Activated CD8-positive, alpha-beta memory T cell treated with anti-CD3 and anti-CD28 coated beads for 1 hour (primary cell): ENCODE measurements at places on chromosomes 2 and 18.

GRCh38 chr2:210713122-210713521 is 156.7 kb downstream of the CPS1 start:
- no peak for DNase-seq

GRCh38 chr18:48391868-48392267 is 17.3 kb downstream of the ZBTB7C start:
- DNase-seq, result no peak

- DNase-seq, result no peak
These were observed 28.8 kb downstream of the SALL3 start for GRCh38 chr18:79008356-79008940.

- DNase-seq, result no peak
These were observed 45.3 kb upstream of the SPAG16 start for GRCh38 chr2:213238753-213239495.

GRCh38 chr2:47617523-47618271 is 165.2 kb upstream of the MSH6 start:
- DNase-seq, result no peak

- no peak for DNase-seq
These were observed 98.7 kb downstream of the MYO1B start for GRCh38 chr2:191343796-191344338.

DNA sequence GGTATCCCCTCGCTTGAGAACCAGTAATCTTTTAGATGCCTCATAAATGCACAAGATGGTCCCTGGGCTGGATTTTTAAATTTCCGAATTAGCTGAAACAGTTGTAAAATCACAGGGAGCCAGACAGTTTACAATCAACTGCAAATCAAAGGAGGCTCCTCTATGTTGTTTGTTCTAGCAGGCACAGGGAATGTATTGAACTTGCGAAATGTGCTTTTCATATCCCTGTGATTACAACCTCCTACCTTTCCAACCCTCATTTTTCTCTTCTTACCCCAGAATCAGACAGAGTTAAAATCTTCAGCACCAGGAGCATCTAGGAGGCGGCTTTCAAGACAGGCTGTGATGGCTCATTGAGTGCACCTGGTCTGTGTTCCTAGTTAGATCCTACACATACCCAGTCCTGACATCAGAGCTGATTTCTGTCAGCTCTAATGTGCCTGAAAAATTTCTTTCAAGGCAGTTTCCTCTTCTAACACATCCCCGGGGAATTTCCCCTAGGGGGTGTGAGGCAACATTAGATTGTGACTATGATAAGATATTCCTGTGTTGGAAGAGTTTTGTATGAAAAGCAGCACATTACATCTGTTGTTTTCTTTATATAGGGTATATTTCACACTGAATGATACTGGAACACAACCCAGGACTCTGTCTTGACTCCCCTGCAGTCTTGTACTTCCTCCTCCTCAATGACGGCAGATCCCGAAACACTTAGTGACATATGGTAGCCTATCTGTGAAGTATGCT is 17.9 kb upstream of the CAVIN2 start:
- DNase-seq, result no peak

- no peak for DNase-seq
These were observed 682 bp downstream of the DUSP2 start for GRCh38 chr2:96144481-96145035.

- DNase-seq, result no peak
These were observed 6.5 kb downstream of the CTLA4 start for GRCh38 chr2:203873921-203874631.

DNA sequence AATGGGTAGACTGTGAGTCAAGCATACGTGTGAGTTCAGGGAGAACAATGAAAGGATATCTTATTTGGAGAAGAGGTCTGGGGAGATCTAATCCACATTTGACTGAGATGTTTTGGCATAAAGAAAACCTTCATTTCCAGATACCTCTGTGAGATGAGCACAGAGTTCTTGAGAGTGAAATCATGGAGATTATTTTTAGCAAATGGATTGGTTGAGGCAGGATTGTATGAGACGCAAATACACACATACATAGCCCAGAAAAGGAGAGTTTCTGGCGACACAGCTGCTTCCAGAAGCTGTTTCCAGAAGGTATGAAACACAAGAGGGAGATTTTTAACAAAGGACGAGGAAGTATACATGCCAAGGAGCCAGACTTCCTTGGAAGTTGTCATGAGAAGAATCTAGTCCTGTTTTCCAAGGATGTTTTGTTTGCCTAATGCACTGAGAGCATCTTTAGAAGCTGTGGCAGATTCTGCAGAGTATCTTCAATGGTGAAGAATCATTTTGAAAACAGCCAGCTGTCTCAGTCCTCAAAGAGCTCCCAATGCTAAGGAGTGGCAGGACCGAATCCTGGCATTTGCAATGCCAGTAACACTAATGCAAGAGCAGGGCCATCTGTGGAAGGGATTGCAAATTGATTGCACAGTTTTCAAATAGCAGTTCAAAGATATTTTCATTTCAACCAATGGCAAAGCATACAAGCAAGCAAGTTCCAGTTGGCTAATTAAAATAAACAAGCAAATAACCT is 177.2 kb downstream of the SETBP1 start:
- no peak for DNase-seq

DNA sequence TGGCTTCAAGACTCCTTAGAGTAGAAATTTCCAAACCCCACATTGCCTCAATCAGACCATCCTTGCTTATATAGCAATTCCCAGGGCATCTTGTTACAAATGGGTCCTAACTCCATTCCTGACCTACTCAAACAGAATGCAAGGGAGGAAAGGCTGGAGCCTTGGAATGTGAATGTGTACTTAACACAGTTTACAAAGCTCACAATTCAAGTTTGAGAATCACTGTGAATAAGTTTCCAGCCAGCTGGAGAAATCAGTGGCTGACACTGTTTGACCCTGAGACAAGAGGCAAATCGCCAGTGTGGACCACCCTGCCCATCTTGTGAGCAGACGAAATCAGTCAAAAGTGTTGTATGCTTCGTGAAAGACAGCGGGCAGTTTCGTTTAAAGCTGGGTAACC is 65.5 kb downstream of the SOWAHC start:
- no peak for DNase-seq

- DNase-seq, result peak; percentile 8
These were observed 1.9 kb downstream of the CTLA4 start for GRCh38 chr2:203869223-203870042.

DNA sequence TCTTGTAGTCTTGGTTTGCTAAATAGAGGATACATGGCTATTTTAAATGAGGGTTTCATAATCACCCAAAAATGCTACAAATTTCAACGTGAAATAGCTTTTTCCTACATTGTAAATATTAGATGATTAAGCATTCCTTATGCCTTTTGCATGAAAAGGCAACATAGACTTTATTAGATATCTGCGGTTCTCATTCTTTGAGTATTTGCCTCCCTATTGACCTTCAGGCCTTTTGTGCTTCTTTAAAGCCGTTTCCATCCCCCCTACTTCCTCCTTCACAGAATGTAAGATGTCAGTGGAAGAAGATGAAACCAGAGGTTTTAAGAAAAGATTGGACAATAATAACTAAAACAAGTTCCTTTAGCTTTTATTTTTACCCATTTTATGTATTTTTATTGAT is 144.1 kb downstream of the UBE2E3 start:
- no peak for DNase-seq

GRCh38 chr2:127673291-127674069 is 1.9 kb downstream of the LIMS2 start:
- no peak for DNase-seq
